Stimulated activated CD4-positive, alpha-beta T cell treated with anti-CD3 and anti-CD28 coated beads, Interleukin-1b, Interleukin-23, amount 100 ng/mL, for 24 hours (primary cell): ENCODE measurements at places on chromosomes 3 and 15.

DNA sequence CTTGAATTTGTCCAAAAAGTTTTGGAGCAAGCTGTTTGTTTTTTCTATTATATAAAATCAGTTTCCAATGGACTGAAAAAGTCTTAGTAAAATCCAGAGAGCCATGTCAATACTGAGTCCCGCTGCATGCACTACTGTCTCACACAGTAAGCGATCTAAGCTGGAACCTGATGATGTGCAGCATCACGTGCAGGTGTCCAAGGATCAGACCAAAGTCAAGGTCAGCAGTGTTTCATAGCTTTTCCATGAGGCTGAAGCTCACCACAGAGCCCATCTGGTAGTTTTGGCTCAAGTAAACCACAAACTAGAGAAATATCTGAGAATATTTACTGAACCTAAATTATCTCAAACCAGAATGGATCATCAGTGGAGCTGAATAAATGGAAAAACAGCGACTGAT lies 784.0 kb upstream of the SEMA6D start:
- DNase-seq = no peak

GRCh38 chr15:76070192-76070591 lies 10.4 kb downstream of the TMEM266 start:
- DNase-seq = no peak

GRCh38 chr3:159850481-159850880 lies 138.2 kb upstream of the IL12A start:
- no peak for DNase-seq

- DNase-seq = no peak
These were observed 8.4 kb upstream of the ATR start for GRCh38 chr3:142586803-142587406.

DNA sequence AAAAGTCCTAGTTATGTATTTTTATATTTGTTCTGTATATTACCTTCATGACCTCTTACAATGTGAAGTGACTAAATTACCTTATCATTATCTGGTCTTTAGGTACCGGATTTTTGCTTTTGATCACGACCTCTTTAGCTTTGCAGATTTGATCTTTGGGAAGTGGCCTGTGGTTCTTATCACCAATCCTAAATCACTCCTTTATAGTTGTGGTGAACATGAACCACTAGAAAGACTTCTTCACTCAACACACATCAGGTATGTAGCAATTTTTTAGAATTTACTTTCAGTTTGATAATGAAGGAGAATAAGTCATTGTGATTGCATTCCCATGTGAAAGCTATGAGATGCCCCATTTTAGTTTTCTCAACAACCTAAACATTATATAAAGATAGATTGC lies 18.3 kb downstream of the TMEM62 start:
- no peak for DNase-seq

DNA sequence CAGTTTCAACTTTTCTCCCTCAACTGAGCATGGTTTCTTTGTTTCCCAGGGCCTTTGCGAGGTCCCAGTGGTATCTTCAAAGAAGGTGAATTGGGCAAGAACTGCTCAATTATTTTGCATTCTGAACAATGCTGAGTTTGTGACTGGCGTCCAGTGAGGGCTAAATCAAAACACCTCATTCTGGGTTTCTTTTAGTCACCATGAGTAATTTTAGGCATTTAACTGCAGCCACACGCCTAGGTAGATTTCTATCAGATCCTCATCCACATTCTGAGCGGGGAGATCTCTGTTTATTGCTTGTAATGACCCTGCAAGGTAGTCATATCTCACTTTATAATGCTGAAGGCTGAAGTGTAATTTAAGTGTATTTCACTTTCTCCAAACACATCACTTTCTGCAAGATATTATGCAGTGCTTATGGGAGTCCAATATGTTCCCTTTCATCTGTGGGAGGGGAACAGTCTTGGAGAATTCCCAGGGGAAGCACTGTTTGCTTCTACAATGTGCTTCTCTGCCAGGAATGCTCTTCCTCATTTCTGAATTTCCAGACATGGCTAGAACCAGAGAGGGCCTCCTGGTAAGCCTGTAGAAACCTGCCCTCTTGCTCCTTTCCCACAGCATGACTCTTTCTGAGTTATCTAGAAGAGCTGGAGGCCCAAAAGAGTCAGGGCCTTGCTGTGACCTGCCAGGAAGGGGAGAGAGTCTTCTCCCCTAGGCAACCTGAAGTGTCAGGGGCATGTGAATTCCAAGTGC lies 91.7 kb downstream of the FRMD4B start:
- DNase-seq = no peak

GRCh38 chr3:57952208-57952631 lies 56.0 kb upstream of the FLNB start:
- DNase-seq = no peak

GRCh38 chr3:156976933-156977332 lies 150.8 kb downstream of the LEKR1 start:
- DNase-seq = no peak

- no peak for DNase-seq
These were observed 37.9 kb downstream of the MLH1 start for GRCh38 chr3:37031096-37031682.

GRCh38 chr15:37880009-37880834 lies 54.2 kb upstream of the TMCO5A start:
- DNase-seq = no peak

- no peak for DNase-seq
These were observed 230.0 kb upstream of the LYSMD4 start for GRCh38 chr15:99963096-99963825.

DNA sequence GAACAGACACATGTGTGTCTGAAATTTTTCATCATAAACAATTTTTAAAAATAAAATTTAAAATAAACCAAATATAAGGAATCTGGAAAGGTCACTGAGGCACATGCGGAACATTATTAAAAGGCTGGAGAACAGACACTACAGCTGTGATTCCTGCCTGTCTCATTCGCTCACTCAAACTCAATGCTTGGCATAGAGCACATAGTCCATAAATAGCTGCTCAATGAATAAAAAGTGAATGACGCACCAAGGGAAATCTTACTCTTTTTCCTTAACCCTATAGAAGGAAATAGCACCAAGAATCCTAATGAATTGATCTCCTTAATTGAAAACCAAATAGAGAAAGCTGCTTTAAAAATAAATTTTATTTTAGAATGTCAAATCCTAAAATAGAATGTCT lies 98.4 kb downstream of the FSIP1 start:
- no peak for DNase-seq

GRCh38 chr3:25365636-25366035 lies 62.4 kb upstream of the RARB start:
- no peak for DNase-seq

- no peak for DNase-seq
These were observed 117.9 kb downstream of the CORO2B start for GRCh38 chr15:68696414-68697363.

DNA sequence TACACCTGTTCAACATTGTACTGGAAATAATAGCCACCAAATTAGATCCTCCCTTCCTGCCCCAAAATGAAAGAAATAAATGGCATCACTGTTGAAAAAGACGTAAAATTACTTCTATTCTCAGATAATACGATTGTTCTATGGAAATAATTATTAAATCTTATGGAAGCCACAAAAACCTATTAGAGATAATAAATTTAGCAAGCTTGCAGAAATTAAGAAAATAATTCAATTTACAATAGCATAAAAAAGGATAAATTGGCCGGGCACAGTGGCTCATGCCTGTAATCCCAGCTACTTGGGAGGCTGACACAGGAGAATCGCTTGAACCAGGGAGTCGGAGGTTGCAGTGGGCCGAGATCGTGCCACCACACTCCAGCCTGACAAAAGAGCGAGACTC lies 57.8 kb downstream of the PPCDC start:
- no peak for DNase-seq
